ENCODE measurements at places on chromosomes 7 and 10.

GRCh38 chr10:94546049-94546900 lies 687 bp downstream of the HELLS start:
- no peak for DNase-seq

- no peak for DNase-seq
Measured at GRCh38 chr7:82335927-82336326, 107.7 kb downstream of the CACNA2D1 start.

DNA sequence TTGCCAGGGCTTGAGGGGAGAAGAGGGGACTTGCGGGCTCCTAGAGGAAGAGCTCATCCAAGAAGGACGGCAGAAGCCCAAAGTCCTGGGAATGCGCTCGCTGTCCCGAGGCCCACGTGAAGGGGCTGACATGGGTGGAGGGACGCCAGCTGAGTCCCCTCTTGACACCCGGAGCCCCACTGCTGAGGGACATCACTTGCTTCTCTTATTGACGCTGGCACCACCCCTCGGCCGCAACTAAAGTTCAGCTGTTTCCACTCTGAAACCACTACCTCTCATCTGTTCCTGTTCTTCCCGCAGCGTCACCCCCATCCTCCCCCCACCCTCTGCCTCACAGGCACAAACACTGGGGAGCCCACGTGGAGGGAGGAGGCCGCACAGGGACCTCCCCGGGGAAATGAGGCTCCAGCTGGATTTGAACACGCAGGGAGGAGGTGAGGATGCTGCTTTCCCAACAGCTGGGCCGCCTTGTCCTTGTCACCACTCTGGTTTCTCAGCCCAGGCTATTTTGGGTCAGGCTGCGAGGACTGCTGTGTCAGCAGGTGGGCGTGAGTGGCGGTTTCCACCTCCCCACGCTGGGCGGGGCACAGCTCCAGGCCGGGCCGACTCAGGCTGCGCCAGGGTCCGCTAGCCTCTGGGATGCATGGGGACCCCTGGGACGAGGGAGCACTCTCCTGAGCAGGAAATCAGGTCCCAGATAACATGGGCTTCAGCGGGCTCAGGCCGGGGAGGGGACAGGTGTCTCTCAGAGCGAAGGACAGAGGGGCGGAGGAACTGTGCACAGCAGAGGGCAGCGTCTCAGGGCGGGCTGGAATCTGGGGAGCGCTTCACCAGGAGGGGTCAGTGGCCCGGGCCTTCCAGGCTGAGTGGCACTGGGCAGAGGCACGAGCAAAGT lies 156.3 kb downstream of the ZNF248 start:
- no peak for DNase-seq

DNA sequence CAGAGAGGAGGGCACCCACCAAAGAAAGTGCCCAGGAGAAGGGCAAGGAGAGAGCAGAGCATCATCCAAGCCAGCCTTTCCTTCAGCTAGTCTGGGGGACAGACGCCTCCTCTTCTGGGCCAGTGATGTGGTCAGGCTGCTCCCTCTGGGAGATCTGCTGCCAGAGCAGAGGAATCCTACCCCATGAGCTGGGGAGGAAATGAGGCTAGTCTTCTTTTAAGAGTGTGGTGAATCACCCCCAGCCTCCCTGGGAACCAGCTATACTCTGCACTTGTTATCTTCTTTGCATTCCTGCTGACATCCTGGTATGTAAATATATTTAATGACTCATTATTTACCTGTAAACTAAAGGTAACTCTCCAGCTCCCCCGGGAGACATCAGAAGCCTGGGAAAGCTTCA lies 41.6 kb upstream of the EPHB6 start:
- DNase-seq, result no peak

DNA sequence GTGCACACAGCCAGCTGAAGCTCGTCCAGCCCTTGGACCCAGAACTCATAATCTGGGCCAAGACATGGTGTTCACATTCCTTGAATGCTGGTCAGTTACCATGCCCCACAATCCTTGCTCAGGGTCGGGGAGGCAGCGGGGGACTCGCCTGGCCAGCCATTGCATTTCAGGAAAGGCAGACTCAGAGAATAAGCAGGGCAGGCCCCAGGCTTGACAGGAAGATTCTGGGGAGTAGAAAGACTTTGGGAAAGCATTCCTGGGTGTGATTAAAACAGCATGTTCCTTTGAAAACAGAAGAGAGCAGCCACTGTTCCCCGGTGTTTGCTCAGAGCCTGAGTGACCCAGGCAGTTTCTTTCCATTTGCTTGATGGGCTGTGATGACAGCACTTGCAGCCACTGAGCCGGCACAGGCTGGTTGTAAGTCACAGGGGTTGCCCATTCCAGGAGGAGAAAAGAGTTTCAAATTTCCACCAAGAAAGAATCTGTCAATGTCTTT lies 473.7 kb downstream of the TYW1 start:
- no peak for DNase-seq

GRCh38 chr7:89507034-89507433 lies 647.2 kb upstream of the STEAP1 start:
- DNase-seq, result no peak

- DNase-seq, result no peak
Measured at GRCh38 chr10:34339816-34340553, 475.1 kb downstream of the PARD3 start.

- no peak for DNase-seq
Measured at GRCh38 chr10:52571516-52572182, 200.9 kb downstream of the MBL2 start.

DNA sequence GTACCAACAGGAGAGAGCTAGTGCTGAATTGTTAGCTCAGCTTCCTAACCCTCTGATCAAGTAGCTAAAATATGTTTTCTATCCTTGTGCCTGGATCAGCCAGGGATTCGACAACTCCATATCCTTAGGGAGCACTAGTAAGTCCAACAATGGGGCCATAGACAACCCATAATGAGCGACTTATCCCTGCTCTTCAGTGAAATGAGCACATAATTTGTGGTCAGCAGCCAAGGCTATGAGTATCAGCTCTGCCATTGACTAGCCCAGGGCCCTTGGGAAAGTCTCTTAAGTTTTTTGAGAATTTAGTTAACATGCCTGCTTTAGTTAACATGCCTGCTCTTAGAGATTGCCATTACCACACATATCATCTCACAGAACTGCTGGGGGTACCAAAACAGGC lies 39.3 kb downstream of the COL1A2 start:
- DNase-seq, result no peak

Data from GOT3 (cell line).